ENCODE measurements at places on chromosomes 2 and 18.

GRCh38 chr2:12769492-12770105 is 52.9 kb downstream of the TRIB2 start:
- DNase-seq: no peak

- DNase-seq: no peak
Observed at GRCh38 chr2:137255990-137256389, 490.6 kb downstream of the THSD7B start.

GRCh38 chr2:166360906-166361305 is 14.8 kb downstream of the SCN9A start:
- no peak for DNase-seq

GRCh38 chr2:180715044-180715443 is 265.4 kb upstream of the UBE2E3 start:
- no peak for DNase-seq

DNA sequence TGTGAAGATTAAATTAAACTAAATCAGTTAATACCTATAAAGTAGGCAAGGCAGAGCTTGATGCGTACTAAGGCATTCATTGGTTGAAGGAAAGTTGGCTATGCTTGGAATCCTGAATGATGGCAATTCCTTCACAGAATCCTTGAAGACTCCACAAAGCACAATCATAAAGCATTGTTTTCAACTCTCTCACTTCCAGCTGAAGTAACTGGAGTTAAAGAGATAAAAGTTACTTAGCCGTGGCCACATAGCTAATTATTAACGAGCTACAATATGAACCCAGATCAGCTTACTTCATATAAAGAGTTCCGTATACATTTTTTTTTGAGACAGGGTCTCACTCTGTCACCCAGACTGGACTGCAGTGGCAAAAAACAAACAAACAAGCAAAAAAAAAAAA is 483.9 kb upstream of the DDX18 start:
- no peak for DNase-seq

DNA sequence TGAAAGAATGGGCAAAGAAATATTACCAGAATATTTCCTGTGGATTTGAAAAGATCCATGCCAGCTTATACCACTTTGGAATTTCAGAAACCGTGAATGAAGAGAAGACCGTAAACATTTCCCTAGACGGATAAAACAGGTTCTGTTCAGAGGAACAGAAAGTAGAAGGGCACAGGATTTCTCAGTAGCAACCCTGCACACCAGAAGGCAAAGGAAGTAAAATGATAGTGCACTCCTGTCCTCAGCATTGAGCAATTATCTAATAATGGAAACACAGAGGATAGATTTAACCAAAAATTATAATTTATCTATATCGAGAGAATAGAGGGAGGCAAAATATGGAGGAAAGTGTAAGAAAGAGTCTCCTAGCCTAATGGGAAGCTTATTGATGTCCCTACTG is 87.0 kb upstream of the ITGA6 start:
- no peak for DNase-seq

- DNase-seq: no peak
Observed at GRCh38 chr2:55995211-55995610, 71.6 kb upstream of the EFEMP1 start.

DNA sequence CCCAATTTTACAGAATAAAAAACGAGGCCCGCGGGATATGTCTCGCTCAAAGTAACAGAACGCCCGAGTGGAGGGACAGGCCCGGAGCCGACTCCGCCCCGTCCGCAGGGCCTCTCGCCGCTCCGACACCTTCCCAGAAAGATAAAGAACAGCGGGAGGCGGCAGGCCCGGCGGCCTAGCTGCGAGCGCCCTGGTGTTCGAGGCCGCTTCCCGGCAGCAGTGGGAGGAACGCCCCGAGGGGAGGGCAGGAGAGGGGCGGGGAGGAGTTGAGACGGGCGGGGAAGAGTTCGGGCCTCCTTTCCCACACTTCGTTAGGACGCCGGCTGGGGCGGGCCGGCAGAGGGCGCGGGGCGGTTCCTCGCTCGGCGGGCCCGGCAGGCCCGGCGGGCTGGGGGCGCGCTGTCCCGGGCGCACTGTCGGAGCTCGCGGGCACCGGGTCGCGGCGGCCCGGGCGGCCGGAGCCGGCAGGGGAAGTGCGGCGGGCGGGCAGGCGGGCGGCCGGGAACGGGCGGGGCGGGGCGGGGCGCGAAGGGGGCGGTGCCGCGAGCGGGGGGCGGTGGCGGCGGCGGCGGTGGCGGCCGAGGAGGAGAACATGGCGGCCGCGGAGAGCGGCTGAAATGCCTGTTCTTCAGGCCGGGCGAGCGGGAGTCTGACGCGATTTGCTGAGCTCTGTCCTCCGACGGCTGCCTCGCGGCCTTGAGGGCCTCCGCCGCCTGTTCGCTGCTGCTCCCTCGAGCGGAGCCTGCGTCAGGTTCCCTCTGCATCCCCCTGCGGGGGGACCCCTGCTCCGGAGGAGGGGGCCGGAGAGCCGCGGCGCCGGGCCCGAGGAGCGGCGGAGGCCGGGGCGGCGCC is at the start of gene NCOA1:
Gene NCOA1 (plus strand): TSS at position 565 of the 852 bp plus-strand sequence. CDS start 167,424 bp downstream, outside the sequence.
- DNase-seq: no peak

DNA sequence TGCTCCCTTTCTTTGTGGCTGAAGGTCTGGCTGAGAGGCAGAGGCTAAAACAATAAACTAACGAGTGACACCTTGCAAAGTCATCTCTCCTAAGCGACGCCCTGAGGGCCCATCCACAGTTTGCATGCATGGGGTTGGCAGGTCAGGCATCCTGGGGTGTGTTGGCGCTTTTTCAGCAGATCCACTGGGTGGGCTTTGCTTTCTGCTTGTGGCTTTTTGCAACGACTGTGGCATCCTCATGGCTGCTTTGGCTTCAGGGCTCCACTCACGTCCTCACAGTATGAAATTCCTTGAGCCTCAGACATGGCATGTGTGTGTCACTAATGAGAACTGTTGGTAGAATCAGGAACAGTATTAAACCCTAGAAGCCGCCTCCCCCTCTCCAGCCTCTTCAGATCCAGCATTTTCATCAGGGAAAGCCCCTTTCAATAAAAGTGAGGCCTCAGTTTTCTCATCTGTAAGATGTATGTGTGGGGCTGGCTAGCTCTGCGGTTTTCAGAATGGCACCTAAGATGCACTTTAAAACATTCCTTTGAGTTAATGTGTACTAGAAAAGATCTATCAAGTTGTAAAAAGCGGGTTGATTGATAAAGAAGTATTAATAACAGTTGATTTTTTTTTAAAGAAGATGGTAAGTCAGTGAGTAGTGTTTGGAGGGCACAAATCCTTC is 72.5 kb downstream of the SH3BP4 start:
- no peak for DNase-seq

- no peak for DNase-seq
Observed at GRCh38 chr2:207692206-207693065, 19.0 kb upstream of the CCNYL1 start.

DNA sequence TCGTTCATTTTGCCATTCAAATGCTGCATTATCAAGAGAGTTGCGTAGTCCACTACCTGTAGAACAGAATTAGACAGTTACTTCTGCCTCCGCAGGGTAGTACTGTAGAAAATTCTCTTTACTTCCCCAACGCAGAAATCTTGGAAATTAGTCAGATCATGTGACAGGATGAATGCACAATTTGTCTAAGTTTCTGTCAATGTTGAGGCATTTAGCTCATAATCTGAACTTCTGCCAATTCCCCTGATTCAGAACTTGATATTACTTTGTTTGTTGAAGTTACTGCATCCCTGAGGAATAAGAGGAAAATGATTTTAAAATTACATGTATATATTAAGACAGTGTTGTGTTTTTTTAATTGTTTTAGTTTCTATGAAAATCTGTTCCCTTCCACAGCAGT is 83.4 kb downstream of the TTC27 start:
- peak; percentile 83 for DNase-seq

- no peak for DNase-seq
Observed at GRCh38 chr2:168889635-168890005, 610 bp downstream of the SPC25 start.

DNA sequence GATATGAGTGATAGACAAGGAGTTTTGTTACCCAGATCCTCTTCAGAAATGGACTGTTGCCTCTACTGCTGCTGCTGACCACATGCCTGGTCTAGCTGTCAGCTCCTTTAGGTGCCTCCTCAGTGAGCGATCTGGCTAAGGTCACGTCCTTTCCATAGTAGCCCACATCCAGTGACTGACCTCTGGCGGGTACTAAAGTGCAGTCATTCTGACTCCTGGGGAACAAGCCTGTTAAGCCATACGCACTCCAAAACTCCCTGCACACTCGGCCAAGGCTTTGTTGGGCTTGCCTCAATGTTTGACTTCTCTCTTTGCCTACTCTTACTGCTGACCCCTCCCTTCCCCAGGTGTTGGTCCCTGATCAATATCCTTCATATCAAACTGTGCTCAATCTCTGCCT is 685.2 kb downstream of the IRS1 start:
- no peak for DNase-seq

- no peak for DNase-seq
Observed at GRCh38 chr2:199603721-199604291, 146.1 kb upstream of the SATB2 start.

DNA sequence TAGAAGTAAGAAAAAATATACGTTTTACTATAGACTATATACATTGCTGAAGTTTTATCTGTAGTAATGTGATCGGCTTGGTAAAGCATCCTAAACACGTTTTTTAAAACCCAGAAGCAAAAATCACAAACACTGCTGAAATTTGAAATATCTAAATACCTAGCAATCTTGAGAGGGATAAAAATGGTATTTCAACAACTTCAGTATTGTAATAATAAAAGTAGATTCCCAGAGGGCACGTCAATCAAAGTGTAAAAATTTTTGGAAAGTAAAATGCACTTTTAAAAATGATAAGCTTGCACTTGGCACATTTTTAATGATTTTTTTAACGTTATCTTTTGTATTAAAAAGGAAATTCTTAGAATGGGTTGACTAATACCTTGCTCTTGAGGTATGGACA is 1.6 kb downstream of the ZC3H6 start:
- no peak for DNase-seq

DNA sequence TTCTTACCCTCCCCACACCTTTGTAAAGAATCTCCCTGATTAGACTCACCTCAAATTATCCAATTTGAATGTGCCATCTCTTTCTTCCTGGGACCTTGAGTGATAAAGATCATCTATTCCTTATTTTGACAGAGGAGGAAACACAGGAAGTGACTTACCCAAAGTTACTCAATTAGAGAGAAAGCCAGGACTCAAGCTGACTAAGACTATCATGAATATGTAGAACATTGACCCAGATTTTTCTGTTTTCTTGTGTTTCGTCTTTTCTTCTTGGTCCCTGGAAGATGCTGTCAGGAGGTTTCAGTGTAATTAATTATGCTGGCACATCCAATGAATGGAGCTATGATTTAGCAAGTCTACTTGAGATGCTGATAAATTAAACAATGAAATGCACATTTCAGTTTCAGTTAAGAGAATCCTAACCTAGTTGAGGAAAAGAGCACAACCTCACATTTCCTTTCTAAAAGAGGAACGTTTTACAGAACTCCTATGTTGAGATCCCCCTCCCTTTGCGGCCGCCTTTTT is 380.4 kb downstream of the CLIP4 start:
- no peak for DNase-seq

- no peak for DNase-seq
Observed at GRCh38 chr2:180933332-180933731, 47.1 kb upstream of the UBE2E3 start.

DNA sequence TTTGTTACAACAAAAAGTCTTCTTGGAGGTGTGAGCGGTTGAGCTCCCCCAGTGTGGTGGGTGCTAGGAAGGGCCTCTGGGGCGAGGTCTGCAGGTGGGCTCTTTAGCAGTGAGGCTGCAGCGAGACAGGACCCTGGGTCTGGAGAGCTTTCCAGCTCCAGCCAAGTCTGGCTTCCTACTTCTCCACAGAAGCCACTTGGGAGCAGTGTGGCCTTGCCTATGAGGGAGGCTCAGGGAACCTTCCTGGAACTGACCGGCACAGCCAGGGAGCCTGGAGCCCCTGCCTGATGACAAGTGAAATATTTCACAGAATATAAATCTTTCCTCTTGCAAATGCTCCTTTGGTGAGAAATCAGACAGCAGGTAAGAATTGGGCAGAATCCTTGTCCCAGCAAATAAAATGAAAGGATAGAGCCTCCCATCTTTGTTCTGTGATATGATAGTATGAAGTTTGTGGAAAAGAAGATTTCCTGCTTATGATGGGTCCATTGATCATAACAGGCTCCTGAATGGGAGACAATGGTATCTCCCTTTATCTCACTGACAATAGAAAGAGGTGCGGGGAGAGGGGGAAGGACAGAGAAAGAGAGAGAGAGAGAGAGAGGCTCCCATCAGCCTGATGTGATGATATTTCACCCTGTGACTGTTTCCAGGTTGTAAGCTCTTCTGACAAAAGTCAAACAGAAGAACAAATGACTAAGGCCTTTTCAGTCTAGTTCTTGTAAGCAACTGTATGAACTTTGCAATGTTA is 289.8 kb upstream of the SPRED2 start:
- no peak for DNase-seq

All from glomerular endothelial cell (primary cell).